ENCODE measurements at places on chromosomes 4 and X.

DNA sequence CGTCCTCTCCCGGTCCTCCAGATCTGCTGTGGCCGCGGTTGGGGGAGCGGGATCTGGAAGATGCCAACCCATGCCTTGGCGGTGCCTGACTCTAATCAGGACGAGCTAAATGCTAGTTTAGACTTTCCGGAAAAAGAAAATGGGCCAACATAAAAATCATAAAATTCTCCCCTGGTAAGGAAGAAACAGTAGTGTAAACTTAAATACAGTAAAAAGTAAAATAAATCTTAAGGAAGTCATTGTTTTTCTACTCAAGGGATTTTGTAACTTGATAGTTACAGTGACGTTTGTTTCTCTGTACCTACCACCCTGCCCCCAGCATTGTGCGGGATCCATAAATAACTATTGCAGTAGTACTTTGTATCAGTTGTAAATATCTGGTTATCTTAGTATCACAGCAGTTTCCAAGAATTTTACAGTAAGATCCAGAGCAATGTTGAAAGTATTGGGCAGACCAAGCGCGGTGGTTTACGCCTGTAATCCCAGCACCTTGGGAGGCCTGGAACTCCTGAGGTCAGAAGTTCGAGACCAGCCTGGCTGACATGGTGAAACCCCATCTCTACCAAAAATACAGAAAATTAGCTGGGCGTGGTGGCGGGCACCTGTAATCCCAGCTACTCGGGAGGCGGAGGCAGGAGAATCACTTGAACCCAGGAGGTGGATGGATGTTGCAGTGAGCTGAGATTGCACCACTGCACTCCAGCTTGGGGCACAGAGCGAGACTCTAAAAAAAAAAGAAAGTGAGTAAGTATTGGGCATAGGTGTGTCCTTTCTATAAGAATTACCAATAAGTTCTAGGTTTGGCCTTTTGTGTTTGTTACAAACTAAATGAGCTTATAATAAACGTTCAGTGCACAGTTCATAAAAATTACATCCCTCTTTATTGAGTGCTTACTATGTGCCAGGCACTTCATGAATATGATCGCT lies 1.0 kb upstream of the PLA2G12A start:
- H3K4me3 ChIP-seq, result peak overlapping the region; percentile 86
- peaks cover 12% of the 10 kb centered on the region for H3K4me1 ChIP-seq

DNA sequence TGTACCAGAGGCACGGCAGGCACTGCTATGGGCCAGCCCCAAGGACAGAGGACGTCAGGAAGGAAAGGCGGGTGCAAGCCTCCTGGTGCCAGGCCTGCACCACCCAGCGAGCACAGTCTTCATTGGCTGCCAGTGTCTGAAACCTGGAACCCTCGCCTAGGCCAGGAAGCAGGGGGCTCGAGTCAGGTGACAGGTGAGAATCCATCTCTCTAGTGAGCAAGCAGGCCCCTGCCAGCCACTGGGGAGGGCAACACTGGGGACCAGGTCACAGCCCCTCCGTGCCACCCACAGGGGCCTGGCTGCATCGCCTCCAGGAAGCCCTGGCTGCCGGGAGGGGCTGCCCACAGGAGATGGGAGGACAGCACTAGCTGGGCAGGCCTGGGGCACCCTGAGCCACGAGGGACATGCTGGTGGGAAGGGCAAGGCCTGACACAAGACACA lies 6.9 kb upstream of the HAUS3 start:
- no peak overlapping the region for H3K4me3 ChIP-seq
- peaks cover 11% of the 10 kb centered on the region for H3K4me1 ChIP-seq
- no peak for ATAC-seq
- H3K27me3 ChIP-seq, result no peaks in the 10 kb centered on the region

- ATAC-seq, result no peak
- peaks cover 60% of the 10 kb centered on the region for H3K36me3 ChIP-seq
- H3K27me3 ChIP-seq, result no peaks in the 10 kb centered on the region
These were observed 70.6 kb downstream of the TNIP2 start for GRCh38 chr4:2685541-2685940.

- H3K4me3 ChIP-seq, result no peak overlapping the region
- H3K27ac ChIP-seq, result no peak overlapping the region
- H3K36me3 ChIP-seq, result no peaks in the 10 kb centered on the region
- no peak for ATAC-seq
- H3K4me1 ChIP-seq, result no peaks in the 10 kb centered on the region
These were observed 157.9 kb downstream of the GBA3 start for GRCh38 chr4:22850630-22851029.

- no peak overlapping the region for H3K27ac ChIP-seq
- no peaks in the 10 kb centered on the region for H3K36me3 ChIP-seq
- peaks cover 23% of the 10 kb centered on the region for H3K27me3 ChIP-seq
- peaks cover 7% of the 10 kb centered on the region for H3K4me1 ChIP-seq
- H3K4me3 ChIP-seq, result no peak overlapping the region
These were observed 9.5 kb downstream of the EPGN start for GRCh38 chr4:74317616-74318246.
